ENCODE measurements at places on chromosomes 2 and 18.
A peak's percentile ranks its signal among the peaks of the same experiment; 100 is the strongest.

GRCh38 chr2:136645236-136645828, 120.0 kb upstream of the THSD7B start:
- DNase-seq, result no peak

- no peak for DNase-seq
These were observed 240.1 kb upstream of the VRK2 start for GRCh38 chr2:57806449-57806968.

- no peak for DNase-seq
These were observed 127.2 kb downstream of the LRRTM4 start for GRCh38 chr2:77395011-77395410.

- DNase-seq, result no peak
These were observed 12.3 kb upstream of the MEP1B start for GRCh38 chr18:32177530-32177929.

- peak; percentile 95 for DNase-seq
These were observed 99.0 kb downstream of the ZFP36L2 start for GRCh38 chr2:43127208-43127940.
